ENCODE measurements at places on chromosomes 1 and 21.

DNA sequence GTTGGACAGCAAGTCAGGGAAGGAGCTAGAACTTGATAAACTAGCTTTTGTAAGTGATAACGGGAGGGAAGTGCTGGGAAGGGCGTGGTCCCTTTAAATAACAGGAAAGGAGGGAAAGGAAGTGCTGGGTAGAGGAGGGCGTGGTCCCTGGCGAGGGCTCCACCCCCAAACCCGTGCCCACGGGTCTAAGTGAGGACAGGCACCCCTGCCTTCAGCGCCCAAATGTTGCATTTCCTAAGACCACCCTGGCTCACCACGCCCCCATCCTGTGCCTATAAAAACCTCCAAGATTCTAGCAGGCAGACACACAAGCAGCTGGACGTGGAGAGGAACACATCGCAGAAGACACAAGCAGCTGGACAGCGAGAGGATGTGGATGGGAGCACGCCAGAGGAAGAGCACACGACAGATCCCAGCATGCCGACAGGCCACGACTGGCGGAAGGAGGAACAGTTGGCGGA, 58.5 kb downstream of the PALMD start:
- DNase-seq: no peak

DNA sequence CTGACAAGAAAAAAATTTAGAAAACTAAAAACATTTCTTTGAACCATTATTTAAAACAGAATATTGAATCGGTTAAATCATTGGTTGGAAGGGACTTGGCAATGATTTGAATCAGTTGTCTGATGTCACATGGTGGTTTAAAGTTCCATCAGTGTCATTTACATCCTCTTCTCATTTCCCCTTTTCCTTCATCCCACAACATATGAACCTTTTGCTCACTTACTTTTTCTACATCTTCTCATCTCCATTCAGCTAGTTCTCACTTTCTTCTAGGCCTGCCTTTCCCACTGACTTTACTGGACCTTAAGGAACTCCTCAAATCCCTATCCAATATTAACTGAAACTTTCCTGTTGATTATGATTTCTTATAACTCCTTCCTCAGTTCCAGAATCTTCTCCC, 58.5 kb downstream of the PHACTR4 start:
- DNase-seq: no peak

- DNase-seq: peak; percentile 95
These were observed 99.9 kb upstream of the SOD1 start for GRCh38 chr21:31559368-31560119.

GRCh38 chr1:59543211-59543668, 246.3 kb downstream of the FGGY start:
- no peak for DNase-seq

- no peak for DNase-seq
These were observed 378.9 kb downstream of the HHAT start for GRCh38 chr1:210707300-210708240.

DNA sequence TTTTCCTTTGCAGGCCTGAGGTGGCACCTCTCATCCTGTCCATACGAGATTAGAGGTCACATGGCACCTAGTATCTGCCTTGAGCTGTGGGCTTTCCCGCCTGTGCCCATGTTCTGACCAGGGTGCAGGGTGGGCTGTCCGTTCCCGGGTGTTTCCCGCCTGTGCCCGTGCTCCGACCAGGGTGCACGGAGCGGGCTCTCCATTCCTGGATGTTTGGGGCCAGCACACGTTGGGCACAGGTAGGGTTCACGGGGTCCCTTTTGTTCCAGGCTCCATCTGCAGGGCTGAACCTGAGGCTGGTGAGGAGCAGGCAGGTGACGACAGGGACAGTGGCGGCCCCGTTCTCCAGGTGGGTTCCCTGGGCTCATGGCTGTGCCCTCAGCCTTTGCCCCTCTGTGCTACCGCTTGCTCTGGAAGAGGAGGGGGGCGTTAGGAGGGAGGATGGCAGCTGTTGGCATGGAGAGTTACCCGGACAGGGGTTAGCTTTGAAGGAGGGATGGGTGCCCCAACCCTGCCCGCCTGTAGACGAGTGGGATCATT, 10.0 kb downstream of the RRP1 start:
- DNase-seq: no peak

DNA sequence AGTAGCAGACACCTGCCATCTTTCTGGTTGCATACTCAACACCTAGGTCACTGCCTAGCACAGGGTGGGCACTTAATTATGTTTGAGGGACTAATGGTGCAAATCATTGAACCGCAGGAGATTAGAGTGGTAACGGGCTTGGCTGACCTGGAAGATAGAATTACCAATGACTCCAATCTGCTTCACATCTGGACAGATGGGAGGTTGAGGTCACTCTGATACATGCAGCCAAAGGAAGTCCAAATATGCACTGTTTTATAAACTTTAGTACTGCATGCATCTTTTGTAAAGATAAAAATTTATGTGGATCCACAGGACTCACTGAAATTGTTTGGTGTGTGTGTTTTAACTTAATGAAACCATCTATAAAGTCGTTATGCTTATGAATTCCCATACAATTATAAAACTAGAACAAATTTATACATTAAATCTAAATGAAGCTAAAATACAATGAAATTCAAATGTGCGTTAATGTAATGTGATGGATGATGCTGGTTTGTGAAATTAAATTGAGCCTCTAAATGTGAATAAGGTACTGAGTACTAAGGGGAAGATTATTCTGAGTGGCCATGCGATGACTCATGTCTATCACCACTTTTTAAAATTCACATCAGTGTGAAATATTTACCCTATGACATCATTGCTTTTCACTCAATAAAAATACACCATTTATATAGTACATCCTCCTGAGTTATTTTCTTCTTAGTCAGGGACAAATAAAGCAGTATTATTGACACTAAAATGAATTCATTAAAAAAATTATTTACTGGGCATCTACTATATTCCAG, 224.7 kb upstream of the FAM78B start:
- no peak for DNase-seq

GRCh38 chr1:96771847-96772246, 50.3 kb downstream of the PTBP2 start:
- DNase-seq: no peak

DNA sequence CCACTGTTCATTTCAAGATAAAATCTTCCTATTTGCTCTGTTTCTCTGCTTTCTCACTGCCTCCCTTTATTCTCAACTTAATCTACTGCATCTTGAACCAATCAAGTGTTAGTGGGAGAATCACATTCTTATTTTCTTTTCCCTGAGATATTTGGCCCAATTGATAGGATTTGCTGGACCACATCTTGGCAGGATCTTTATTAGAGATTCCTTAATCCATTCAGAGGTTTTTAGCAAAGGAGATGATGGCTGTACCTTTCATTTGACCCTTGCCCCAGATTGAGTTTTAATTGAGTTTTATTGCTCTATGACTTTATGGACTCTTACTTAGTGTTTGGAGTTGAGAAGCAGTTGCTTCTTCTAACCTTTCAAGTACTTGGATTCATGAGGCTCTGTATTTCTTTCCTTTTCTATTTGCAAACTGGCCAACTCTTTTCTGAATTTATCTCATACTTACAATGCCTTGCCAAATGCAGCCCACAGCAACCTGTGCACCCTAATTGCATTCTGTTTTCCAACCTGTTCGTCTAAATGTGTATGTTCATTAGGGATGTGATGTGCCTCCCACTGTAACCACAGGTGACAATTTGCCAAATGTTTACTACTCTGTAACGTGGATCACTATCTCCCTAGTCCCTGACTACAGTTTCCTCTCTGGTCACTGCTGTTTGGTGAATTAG, 274.8 kb upstream of the KAZN start:
- no peak for DNase-seq

DNA sequence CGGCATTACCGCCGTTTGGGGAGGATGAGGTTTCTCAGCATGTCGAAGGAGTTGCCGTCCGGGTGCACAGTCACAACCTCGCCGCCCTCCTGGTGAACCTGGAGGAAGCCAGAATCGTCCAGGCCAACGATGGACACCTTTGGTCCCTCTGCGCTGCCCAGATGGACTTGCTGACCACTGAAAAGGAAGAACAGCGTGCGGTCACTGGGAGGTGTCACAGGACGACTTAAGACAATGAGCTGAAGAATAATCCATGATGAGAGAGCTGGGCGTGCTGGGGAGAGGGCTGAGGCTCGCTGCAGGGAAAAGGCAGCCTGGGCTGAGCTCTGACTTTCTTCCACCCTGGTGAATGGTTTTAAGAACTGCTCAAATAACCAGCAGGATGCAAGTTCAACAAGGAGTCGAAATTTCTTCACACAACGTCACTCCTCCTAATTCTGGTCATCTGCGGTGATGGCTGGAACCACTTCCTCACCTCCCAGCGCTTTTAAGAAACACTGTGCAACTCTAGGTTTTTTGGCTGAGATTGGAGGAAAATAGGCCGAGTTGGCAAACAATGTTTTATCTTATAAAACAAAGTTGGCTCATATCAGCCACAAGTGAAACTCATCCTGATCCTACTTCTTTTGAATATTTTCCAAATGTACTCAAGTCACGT, 55.5 kb downstream of the SIM2 start:
- DNase-seq: no peak

DNA sequence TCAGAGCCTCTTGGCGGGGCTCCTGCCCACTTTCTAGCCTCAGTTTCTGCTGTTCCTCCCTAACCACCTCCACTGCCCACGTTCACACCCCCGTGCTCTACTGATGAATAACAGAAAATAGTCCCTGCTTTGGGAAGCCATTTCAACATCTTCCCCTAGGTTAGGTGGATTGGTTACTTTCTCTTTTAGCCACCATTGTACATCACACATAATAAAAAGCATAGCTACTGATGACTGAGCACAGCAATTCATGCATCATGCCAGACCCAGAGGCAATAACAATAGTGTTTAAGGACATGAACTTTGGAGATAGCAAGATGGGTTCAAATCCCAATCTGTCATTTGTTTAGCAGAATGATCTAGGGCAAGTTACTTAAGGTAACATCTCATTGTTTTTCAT, 74.6 kb downstream of the COLGALT2 start:
- no peak for DNase-seq
